ENCODE measurements at places on chromosomes 2 and 18. TPM values are rescaled to one million over a fixed set of nuclear protein-coding genes. Genes with fewer than 3 reads are reported as not detected.

GRCh38 chr2:190785334-190785733 lies 95.3 kb upstream of the GLS start:
- no peak for DNase-seq

The DGKD gene
- 12.4 TPM for polyA plus RNA-seq

The WDR43 gene
- polyA plus RNA-seq, result 4.5 TPM

DNA sequence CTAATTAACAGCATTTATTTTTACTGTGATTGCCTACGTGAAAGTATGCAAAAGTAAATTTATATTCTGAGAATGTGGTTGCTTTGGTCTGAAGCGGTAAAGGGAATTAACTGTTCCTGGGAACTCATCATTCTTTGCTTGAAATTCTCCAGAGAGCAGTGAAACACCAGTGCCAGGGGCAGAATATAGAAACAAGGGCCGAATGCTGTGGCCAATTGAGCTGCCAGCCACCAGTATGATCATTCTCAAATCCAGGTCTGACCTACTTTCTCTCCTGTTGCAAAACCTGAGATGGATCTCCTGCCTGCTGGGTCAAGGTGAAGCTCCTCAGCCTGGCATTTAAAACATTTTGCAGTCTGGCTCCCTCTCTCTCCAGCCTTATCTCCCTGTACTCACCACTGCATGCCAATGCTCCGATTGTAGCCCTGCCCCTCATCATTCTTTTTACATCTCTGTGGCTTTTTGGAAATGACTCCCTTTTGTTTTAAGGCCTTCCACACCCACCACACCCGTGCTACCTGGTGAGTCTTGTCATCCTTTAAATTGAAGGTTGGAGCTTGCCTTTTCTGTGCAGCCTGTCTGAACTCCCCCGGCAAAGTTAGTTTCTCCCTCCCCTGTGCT lies 94.5 kb upstream of the TMEM178A start:
- no peak for DNase-seq

DNA sequence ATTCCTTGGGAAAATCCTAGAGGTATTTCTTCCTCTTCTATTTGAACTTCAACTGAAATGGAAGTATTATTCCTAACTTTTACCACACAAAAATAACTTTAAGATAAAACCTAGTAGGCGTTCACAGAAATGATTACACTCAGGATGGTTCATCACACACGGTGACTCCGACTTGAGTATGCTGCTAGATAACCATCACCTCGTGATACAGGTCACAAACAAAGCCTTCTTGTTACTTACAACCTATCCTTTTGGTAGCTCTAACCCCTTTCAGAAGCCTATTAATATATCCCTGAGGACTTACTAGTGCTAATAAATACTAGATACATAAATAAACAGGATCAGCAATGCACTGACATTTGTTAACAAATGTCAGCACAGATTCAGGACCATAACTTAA lies 101.0 kb upstream of the DNER start:
- no peak for DNase-seq

GRCh38 chr2:62587592-62587991 lies 81.6 kb upstream of the TMEM17 start:
- DNase-seq, result no peak

DNA sequence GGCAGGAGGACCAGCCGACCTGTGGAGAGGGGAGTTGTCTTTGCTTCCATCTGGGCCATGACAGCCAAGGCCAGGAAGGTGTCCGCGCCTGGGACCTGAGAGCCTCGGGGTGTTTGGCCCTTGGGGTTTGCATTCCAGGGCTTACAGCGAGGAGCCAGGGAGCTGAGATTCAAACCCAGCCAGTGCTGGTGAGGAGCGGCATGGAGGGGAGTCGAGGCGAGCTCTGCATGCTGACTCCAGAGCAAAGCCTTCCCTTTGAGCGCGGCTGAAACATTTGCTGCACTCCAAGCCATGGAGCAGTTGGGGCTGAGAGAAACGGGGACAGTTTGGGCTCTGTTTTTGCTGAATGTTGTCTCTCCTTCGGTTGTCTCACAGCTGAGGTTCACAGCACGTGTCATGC lies 77.4 kb downstream of the TWIST2 start:
- DNase-seq, result no peak

GRCh38 chr2:71578767-71579342 lies 125.5 kb downstream of the DYSF start:
- no peak for DNase-seq

DNA sequence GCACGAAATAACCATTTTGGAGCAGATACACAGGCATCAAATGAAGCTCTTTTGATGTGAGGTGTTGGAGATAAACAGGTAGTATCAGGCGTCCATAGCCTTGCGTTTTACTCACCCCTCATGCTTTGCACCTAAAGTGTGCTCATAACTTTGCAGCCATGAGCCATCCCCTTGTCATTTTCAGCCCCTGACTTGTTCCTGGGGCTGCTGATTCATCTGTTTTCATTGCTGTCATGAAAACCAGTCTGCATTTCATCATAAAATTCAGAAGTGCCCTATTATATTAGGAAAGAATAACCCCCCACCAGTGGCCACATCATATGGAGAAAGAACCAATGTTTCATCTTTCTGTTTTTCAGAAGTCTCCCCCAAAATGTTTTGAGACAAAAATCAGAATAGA lies 329.7 kb upstream of the NRP2 start:
- no peak for DNase-seq

All from pancreas (tissue), 10 donors.